ENCODE measurements at places on chromosomes 5 and 9.
A peak's percentile ranks its signal among the peaks of the same experiment; 100 is the strongest.

- no peak for DNase-seq
Observed at GRCh38 chr5:100520348-100520747, 14.8 kb upstream of the FAM174A start.

GRCh38 chr9:128072144-128073021, 4.4 kb downstream of the SLC25A25 start:
- no peak for DNase-seq

GRCh38 chr5:138662599-138662998, 87.4 kb upstream of the HSPA9 start:
- no peak for DNase-seq

GRCh38 chr9:81685763-81686613, 3.4 kb downstream of the TLE1 start:
- DNase-seq: no peak

DNA sequence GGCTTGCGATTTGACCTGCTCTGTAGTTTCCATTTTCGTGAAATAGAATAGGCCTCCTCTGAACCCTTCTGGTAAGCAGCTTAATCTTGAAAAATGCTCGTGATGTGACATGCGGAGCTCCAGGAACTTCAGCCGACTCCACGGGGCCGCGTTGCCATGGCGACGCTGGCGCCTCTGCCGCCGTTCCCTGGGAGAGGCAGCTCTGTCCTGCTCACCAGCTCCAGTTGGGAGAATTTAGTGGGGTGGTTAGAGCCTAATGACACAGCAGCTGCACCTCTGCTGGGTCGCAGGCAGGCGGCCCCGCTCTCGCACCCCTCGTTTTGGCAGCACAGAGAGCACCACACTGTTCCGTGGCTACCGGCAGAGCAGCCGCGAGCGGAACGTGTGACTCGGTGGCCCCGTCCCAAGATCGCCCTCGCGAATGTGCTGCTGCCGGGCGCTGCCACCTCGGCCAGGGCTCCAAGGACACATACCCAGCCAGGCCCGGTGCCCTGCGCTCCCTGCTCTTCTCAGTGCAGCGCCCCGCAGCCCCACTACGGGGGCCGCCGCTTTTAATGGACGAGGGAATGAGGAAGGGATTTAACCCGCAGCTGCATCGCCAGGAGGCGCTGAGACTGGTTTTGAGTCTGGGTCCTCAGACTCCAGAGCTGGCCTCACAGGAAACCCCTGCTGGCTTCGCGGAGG, 131.2 kb upstream of the LMX1B start:
- no peak for DNase-seq

- no peak for DNase-seq
Observed at GRCh38 chr5:174292348-174292747, 246.8 kb downstream of the NSG2 start.

DNA sequence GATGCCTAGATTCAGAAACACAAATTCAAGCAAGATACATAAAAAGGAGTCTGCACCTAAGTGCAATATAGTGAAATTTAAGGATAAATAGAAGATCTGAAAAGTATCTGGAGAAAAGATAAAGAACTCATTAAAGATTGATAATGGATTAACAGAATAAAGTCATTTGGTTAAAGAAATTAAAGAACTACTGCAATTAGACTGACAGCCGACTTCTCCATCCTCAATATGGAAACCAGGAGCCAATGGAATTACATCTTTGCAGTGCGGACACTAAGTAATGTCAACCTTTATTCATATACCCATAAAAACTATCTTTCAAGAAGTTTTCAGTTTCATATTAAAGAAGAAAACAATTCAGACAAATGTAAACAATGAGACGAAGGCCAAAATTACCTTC, 81.0 kb downstream of the MRPL36 start:
- DNase-seq: no peak

DNA sequence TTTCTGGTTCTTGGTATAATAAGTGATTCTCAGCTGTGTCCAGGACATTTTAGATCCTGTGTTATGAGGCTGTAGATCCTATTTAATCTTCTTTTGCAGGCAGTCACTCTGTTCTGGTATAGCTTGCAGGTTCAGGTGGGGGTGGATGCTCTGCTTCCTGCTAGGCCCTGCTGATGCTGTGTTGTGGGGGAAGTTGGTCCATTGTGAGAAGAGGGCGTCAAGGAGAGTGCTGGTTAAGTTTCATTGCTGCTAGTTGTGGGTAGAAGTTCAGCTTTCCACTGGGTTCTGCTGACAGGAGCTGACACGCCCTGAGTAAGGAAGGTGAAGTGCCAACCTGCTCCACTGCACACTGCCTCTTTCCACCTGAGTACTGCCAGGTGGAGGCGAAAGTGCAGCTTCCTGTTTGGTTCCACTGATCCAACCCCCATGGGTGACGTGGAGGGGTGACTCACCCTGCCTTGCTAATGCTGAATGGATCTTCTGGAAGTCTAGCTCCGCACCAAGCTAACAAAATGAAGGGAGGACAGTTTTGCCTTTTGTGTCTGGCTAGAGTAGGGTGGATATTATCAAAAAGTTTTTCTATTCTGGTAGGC, 16.3 kb downstream of the NMRK1 start:
- DNase-seq: peak; percentile 32

DNA sequence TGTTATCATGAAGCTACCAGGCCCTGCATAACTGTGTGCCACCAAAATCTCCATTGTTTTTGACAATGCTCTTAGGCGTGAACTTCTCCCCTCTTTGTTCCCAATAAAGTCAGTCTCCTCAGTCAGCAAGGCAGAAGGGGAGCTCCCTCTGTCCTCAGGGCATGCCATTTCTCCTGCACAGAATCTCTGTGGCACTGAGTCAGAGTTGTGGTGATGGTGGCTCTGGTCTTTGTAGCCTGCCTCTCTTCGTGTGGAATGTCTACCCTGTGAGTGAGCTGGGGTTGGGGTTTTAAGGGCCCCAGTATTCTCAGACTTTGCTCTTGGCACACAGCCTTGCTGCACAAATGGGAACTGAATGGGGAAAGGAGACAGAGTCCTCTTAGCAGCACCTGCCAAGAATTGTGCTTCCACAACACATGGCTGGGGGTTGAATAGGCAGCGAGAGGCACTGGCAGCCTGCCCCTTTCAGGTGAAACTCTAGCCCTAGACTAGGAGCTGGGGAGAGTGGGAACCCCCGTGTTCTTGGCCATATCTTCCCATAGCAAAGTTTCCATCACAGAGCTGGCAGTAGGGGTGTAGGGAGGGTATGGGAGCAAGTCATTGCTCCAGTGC, 146.6 kb downstream of the SH3GL2 start:
- no peak for DNase-seq

DNA sequence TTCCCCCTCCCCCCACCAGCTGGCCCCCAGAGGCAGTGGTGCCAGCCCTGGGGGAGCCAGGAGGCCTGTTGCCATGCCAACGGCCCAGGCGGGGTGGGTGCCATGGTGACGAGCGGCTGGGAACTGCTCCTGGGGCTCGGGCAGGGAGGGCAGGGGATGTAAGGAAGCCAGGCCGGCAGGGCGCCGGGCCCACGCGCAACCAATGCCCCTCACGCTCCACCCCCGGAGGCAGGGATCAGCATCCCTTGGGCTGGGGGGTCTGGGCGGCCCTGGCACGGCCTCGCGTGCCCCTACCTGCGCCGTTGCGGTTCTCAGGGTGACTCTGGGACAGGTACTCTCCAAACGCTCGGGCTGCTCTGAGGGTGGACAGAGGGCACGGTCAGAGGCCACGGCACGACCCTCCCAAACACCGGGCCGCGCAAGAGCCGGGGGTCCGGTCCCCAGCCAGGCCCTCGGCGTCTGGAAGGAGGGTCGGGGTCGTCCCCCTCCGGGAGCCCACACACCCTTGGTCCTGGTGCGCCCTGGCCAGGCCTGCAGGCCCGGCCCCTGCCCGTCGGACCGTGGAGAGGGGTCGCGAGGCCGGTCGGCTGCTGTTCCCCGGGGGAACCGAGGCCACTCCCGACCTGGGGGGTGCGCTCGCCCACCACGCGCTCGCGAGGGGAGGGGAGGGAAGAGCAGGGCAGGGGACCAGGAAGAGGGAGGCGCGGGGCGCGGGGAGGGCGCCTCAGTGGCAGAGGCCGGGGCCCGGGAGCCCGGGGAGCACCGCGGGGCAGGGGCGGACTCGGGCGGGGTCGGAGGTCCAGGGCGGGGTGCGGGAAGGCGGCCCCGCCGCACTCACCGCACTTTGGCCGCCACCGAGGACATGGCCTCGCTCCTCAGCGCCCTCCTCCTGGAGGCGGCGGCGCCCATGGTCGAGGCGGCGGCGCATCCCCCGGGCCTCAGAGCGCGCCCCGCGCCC, 661 bp downstream of the NSMF start:
- no peak for DNase-seq

DNA sequence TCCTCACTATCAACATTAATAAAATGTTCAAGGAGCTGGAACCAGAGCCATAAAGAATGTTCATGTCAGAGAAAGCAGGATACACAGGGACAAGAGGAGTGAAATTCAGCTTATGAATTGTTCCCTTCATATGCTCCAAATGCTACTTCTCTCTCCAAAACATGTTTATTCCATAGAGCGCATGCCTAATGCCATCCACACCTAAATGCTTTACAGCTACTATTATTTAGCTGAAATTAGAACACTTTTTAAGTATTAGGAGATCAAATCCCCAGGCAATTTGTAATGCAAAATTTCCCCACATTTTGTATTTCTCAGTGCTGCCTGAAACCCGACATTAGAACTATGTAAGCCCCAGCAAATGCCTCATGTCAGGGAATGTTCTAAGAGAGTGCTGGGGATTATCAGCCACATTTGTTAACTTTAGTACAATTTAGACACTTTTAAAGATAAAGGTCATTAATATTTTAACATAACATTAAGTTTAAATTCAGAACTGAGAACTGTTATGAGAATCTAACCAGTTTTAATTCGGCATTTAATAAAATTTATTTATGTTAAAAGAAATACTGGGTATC, 75.5 kb downstream of the PPP2R2B start:
- DNase-seq: no peak

- no peak for DNase-seq
Observed at GRCh38 chr5:171850324-171850947, 64.8 kb downstream of the SMIM23 start.

DNA sequence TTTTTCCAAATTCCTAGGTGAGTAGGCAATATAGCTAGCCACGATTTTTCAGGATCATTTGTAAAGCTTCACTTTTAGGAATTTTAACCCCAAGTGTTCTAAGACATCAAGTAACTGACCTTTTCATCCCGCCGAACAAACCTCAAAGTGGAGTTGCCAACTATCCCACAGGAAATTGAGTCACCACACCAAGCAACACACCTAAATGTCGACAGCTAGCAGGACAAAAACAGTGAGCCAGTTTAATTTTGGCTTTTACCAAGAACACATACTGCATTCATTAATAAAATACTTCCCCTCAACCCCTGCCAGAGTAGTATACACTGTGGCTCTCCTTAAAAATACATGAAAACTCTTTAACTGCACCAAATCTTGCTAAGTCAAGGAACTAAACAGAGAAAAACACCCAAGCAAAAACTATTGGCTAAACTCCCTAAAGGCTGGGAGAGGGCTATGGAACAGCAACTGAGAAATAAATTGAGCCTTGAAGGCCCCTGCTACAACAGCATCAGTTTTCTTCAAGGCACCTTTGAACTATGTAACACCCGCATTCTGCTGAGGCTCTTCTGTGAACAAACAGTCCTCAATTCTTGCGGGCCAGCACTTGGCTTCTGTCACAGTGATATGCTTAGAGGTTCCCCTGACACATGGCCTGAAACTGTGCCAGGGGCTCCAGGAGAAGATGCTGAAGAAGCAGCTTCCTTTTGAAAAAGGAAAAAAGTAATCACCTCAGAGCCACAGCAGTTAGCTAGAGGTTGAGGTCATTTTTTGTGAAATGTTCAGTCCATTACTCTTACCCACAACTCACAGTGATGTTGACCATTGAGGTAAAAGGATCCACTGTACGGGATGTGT, 459.6 kb downstream of the RAB3C start:
- no peak for DNase-seq

DNA sequence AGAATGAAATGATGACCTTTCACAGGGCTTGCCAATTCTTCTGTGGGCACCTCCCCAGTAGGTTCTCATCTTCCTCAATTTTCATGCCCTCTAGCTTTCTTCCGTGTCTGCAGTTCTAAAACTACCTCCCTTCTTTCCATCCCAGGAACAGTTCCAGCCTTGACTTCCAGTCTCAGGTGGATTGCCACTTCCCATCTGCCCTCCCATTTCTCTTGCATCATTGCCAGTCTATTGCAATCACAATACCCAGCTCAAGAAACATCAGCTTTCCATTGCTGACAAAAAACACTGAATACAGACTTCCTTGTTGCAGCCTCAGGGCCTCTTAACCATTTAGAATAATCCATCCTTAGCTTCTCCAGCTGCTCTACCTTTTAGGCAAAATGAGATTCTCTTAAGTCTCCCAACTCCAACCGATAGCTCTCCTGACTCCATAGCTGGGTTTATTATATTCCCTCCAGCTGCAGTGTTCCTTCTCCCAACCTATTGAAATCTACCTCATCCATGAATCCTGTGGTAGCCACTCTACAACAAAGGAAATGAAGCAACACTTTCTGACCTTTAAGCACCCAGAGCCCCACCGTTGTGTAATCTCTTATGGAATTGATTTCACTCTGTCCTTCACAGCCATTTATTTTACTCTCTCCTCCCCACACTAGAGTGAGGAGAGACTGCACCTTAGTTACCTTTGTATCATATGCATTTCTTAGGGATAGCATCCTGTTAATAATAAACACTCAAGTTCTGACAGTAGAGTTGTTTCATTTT, 75.6 kb upstream of the PCA3 start:
- no peak for DNase-seq

DNA sequence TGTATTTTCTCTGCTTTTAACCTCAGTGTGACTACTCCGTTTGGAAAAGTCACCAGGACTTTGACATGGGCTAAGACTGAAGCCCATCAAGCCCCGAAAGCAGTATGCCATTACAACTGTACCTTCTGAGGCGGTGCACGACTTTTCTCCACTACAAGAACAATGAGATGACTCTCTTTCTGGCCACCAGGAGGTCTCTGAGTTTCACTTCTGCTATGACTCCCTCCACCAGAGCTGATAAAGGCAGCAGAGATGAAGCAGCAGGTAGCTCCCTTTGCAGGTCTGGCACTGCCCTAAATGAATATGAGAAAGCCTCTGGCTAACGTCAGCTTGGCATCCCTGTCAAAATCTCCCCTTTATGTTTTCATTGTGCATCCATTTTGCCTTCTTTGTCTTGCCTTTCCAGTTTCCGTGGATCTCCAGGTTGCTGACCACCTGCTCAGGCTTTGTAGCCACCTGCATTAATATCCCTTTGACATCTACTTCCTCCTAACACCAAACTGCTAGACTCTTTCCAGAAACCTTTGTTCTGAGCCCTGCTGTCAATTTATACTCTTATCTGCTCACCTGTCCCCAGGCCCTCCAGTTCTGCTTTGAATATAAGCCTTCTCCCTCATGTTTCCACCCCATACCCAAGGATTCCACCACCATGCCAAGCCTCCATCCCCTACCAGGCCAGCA, 221.7 kb downstream of the ZNF608 start:
- no peak for DNase-seq

- no peak for DNase-seq
Observed at GRCh38 chr5:150774145-150774544, 4.4 kb upstream of the SMIM3 start.

- DNase-seq: no peak
Observed at GRCh38 chr5:1190837-1191239, 10.6 kb upstream of the SLC6A19 start.

DNA sequence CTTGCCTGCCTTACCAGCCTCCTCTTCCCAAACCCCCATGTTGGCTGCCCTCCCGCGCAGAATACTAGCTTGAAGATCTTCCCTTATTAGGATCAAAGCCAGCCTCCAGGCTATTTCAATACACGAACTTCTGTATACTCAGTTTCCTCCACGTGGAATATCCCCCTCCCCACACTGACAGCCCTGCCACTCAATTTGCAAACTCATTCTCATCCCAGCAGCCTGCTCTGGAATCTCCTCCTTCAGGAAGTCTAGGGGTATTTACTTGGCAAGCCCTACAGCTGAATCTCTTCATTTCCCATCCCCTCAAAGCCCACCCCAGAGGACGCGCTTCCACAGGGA, 157.0 kb upstream of the SMIM23 start:
- no peak for DNase-seq

Data from stimulated activated CD4-positive, alpha-beta T cell treated with anti-CD3 and anti-CD28 coated beads, Interleukin-15, amount 100 ng/mL, for 1 hour (primary cell).